Prostate gland (tissue), 2 donors: ENCODE measurements at places on chromosomes 5 and 9. TPM values are rescaled to one million over a fixed set of nuclear protein-coding genes. Genes with fewer than 3 reads are reported as not detected.

TXNDC8 gene
- not detected for total RNA-seq

PRDM9 gene
- total RNA-seq, result not detected

MYORG gene
- 9.0 TPM for total RNA-seq

DNA sequence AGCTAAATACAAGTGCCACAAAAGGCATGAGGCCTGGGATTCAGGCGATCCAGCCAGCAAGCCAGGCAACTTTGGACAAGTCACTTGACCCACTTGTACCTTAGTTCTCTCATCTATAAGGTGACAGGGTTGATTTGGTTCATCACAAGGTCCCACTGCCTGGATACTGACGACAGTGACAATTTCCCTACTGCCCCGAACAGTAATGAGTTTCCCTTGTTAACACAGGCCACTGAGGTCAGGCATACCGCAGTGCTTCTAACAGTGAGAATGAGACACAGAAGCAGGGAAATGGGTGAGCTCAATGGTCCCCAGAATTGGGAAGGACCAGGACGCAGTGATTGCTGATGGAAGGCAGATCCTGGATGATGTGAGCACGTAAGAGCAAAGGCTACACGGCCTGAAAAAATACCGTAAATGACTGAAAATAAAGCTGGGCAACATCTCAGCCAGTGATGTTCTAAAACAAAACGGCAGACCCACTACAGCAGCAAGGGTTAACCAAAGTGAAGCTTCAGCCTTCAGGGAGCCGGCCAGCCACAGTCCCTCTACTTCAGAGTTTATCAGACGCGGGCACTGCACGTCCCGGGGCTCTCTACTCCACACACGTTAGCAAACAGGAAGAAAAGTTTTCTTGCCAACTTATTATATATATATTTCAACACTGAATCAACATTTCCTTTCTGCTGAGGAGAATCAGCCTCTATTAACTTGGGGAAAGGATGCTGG, 846 bp downstream of the MGAT1 start:
- DNase-seq, result peak; percentile 39

GRCh38 chr5:19739671-19740070, 248.3 kb downstream of the CDH18 start:
- no peak for DNase-seq

DNA sequence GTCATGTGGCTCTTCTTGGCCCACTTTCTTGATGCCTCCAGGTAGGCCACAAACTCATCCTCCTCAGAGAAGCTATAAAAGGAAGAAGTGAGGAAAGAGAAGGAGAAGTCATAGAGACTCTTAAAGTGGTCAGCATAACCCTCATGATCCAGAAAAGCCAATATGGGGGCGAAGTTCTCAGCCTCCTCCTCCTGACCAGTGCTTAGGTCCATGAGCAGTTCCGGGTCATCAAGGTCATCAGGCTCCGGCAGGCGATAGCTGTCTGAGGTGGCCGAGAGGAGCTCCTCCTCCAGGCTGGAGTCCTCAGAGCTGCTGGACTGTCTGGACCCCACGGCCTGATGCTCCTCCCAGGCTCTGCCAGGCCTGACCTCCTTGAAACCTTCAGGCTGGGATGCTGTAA, 34.7 kb downstream of the SH3TC2 start:
- no peak for DNase-seq

DNA sequence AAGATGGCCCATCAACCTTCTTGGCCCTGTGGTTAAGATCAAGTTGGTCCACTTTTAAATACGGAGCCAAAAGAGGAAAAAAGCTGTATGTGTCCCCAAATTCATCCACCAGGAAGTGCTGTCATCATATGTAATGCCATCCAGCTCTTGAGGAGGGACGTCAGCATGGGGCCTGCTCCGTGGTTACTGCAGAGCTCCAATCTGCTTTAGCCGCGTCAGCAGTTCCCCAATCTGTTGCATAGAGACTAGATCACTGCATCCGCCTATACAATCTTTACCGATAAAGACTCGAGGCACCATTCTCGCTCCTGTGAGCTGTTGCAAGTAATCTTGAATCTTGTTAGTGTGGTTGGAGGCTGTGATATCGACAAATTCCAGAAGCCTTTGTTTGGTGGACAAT, 65.7 kb downstream of the GABRA6 start:
- no peak for DNase-seq

DNA sequence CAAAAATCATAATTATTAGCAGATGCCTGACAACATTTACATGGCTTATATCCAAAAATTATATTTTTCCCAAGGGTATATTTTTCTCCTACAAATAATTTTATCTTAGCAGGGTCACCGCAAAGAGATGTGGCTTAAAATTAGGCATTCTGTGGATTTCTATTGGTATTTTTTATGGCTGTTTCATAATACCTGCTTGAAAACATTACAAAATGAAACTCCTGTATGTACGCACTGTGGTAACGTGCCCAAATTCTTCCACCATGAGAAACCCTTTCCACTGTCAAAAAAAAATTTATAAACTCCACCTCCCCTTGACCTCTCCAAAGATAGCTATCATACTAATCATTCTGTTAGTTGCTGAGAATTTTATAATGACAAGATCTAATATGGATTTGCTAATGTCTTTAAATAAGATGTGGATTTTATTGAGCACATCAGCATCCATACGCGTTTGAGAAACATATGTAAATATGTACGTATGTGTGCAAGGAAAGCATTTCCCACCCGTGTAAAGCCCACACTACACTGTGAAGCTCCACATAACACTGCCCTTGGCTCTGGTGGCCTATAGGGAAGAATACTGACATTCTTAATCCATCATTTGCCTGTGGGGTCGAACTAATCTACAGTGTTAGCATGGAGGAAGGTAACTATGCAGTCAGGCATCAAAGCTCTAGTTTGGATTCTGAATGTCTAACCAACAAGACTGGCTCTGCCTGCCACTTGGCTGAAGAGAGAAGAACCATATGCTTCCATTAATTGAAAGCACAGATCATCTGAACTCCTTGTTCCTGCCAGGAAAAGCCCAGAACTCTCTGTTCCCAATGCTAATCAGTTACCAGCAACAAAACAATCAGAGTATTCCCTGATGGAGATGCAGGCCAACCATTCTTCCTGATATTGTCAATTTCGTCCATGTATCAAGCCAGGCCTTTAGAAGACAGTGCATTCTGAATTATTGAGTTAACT, 244.7 kb downstream of the SPOCK1 start:
- DNase-seq, result peak; percentile 15

DNA sequence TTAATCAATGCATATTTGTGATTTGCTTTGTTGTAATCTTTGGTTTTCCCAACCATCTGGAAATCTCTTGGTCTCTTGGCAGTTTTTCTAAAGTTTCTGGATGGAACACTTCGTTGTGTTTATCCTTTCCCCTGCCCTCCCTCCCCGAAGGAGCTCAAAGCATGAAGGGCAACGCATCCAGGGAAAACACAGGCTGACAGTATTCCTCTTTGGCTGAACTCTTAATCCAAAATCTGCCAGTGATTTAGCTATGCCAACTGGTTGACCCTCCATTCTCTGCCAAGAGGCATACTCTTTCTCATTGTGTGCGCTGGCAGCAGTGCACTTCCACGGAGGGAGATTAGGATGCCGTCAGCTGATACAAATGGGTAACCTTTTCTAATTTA, 20.5 kb downstream of the ZBTB34 start:
- DNase-seq, result no peak
